ENCODE measurements at places on chromosomes 4 and X.

DNA sequence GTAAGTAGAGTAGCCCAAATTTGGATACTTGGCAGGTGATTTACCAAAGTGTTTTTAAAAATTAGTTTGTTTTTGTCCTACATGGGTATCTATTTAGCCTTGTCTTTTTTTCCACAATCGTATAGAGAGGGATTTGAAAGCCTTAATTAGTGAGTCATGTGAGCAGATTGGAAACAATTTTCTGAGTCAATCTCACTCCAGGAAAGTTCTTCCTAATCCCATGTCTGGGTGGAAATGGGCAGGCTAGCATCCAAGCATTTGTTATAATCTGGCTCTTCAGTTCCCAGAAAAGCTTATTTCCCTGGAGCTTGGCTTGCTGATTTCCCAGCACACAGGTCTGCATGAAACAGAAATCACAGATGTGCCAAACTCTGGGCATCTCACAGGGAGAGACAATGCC lies 426.9 kb upstream of the BOD1L1 start:
- no peak for DNase-seq

- DNase-seq, result no peak
These were observed 508.1 kb upstream of the ARX start for GRCh38 chrX:25523574-25524540.

DNA sequence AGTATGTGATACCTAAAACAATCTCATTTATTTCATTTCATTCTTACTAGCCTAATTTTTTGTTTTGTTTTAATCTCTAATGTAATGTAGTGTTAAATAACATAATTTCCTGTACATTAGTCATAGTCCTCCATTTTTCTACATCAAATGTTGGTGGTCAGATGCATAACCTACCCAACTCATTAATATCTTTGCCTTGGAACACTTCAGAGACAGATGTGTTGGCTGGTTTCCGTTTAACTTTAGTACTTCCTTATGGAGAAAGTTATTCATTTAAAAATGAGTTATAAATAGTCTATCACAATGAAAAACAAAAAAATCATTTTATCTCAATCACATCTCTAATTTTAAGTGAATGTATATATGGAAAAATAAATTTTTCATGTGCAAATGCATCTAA lies 190.2 kb downstream of the ANTXR2 start:
- no peak for DNase-seq

DNA sequence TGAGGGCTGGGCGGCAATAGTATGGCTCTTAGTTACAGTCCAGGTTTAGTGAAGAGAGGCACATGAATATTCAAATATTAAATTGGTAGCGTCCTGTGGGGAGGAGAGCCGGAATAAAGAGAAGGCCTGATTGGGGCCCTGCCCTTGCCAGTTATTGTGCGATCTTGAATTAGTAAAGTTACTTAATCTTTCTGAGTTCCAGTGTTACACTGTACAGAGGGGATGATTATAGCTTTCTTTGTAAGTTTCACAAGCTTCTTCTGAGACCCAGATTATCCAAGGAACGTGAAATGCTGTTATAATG lies 1.2 kb downstream of the METAP1 start:
- DNase-seq, result no peak

DNA sequence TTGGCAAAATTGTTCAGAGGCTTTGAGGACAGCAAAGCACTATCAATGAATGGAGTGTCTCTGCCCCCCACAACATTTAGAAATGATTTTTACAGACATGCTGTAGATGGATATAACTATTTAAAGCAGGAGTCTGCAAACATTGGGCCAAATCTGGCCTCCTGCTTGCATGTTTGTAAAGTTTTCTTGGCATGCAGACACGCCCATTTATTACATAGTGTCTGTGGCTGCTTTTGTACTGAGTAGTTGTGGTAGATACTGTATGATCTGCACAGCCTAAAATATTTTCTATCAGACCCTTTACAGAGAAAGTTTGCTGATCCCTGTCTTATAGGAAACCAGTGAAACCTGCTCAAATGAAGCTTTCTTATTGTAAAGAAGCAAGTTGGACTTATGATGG lies 45.5 kb upstream of the PHEX start:
- no peak for DNase-seq

DNA sequence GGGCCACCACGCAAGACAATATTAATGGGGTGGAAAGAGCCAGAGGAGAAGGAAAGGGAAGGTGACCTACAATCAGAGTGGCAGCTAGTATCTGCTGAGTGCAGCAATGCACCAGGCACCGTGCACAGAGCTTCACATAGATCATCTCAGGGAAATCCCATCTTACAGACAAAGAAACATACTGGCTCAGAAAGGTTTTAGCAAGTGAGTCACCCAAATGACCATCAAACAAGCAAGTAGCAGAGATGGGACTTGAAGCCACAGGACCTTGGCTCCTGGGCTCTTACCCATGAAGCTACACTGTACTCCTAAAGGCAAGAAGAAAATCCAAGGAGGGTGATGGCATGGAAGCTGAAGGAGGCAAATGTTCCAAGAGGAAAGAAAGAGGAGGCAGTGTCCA lies 6.8 kb downstream of the ANXA5 start:
- no peak for DNase-seq

GRCh38 chrX:31445542-31445941 lies 373.7 kb upstream of the FTHL17 start:
- DNase-seq, result no peak

DNA sequence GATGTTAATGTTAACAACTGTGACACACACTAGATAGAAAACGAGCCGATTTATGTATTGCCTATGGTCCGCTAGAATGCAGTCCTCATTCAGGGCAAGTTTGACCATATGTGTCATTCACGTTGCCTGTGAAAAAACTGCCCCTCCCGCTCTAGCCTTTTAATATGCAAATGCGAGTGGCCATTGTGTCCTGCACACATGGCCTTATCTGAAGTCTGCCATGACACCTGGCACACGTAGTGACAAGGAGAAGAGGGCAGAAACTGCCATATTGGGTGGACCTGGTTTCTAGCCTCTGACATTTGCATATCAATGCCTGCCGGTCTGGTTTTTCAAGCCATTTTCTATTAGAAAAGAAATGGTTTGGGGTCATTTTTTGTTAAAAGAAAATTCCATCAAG lies 303.3 kb upstream of the TECRL start:
- no peak for DNase-seq

DNA sequence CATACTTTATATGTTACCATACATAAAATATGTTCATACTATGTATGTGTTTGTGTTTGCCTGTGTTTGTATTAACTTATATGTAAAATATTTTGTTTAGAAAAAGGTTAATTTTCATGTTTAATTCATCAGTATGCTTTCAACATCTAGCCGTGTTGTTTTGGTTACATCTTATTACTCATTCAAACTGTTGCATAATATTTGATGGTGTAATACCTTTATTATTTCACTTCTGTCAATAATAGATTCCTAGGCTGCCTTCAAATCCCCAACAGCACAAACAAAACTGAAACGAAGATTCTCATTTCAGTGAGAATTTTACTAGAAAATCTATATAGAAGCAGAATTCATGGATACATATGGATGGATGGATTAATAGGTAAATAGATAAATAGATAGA lies 462.3 kb upstream of the ADGRL3 start:
- no peak for DNase-seq

DNA sequence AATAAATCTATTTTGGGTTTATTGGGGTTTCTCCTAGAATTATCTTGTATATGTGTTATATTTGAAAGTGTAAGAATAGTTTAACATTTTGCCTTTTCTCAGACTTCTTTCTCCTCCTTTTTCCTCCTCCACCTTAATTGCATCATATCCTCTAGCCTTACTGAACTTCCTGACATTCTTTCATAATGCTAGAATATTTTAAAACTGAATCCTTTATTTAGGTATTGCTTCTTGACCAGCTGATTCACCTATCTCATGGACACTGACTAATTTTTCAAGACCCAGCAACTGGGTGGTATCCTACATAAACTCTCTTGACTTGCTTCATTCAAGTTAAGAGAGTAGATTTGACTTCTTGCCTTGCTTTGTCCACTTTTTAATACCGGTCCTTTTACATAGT lies 1508.9 kb downstream of the STIM2 start:
- no peak for DNase-seq

DNA sequence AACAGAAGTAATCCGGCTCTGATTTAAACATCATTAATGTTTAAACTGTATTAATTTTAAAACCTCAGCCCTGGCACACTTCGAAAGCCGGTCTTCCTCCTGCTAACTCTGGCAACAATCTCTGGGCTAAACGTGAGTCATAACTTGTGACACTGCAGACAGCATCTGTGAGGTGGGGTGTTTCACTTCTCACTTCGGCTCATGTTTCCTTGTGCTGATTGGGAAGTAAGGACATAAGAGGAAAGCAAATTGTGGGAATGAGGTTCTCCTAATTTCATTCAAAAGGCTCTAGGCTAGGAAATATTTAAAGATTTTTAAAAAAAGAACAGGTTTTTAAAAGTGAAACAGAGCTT lies 139.9 kb upstream of the USP9X start:
- DNase-seq, result no peak

All from H54 (cell line).